ENCODE measurements at places on chromosomes 12 and 14.

DNA sequence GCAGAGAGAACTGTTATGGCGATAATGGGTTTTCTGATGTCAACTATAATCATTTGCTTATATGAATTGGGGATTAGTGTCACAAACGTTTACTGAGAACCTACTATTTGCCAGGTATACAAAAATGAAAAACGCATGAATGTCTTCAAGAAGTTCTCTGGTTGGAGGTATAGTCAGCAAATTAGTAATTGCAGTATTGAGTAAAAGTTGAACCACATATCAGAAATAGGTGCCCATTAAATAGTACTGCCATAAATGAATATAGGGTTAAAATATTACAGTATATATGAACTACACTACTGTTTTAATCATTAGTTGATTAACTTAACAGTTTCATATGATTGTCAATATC, 60.0 kb downstream of the PTPRB start:
- DNase-seq: no peak

DNA sequence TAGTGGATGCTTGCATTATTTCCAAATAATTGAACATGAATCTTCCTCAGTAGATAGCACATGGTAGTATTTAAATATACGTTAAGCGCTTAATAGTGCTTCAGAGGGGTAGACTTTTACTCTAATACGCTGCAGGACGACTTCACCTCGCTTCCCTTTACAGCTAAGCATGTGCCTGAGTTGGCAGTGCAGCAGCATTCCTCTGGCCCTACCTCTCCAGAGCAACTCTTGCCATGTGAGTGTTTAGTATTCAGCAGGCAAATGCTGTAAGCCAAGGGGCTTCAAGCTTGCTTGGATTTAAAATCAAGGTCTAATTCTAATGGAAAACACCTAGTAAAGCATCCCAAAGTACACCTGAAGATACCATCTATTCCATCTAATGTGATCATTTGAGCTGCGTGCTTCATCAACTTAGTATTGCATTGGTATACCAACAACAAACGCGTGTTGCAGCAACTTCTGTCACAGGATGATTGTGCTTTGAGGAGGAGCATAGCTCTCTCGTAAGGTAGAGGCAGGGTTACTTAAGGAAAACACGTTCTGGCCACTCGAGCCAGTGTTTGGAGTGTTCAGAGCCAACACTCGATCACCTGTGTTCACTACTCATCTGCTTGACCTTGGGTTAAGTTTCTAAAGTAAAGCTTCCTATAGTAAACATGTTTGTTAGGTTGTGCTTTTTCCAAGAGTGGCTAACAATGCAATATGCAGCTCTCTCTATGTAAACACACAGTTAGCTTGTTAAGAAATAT, 60.6 kb downstream of the PIWIL1 start:
- no peak for DNase-seq

DNA sequence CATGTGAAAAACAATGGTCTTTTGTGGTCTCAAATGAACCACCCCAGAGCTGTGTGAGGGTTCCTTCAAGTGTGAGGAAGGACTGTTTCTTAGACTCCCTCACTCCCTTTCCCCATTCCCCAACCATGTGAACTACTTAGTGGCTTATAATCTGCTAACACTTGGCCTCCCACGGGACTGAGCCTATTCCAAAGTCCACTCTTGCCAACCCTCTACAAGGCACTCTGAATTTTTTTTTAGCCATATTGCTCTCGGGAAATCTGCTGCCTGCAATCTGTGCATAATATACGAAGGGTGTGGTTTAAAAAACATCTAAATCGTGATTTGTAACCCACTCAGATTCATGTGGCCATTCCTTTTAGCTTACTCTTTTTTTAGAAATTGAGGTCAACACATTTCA, 2.6 kb downstream of the SVOP start:
- DNase-seq: no peak

- no peak for DNase-seq
Measured at GRCh38 chr14:94113490-94113889, 3.0 kb downstream of the IFI27 start.

DNA sequence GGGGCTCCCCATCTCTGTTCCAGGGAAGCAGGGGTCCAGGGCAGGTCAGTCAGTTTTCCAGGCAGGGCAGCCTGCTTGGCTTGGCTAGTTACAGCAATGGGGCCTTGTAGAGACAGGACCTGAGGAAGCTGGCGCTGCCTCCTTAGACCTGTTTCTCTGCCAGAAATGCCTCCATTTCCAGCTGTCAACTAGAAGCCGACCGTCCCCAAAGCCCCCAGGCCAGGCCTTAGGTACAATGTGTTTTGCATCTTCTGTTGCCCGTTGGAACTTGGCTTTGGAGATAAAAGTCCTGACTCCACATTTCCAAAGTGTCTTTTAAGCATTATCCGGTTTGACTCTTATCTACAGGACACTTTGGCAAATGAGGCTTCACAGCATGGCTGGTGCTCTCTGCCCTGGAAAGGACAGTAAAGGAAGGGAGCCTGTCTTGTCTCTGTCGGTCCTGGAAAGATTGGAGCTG, 42.6 kb downstream of the KRT80 start:
- DNase-seq: no peak

DNA sequence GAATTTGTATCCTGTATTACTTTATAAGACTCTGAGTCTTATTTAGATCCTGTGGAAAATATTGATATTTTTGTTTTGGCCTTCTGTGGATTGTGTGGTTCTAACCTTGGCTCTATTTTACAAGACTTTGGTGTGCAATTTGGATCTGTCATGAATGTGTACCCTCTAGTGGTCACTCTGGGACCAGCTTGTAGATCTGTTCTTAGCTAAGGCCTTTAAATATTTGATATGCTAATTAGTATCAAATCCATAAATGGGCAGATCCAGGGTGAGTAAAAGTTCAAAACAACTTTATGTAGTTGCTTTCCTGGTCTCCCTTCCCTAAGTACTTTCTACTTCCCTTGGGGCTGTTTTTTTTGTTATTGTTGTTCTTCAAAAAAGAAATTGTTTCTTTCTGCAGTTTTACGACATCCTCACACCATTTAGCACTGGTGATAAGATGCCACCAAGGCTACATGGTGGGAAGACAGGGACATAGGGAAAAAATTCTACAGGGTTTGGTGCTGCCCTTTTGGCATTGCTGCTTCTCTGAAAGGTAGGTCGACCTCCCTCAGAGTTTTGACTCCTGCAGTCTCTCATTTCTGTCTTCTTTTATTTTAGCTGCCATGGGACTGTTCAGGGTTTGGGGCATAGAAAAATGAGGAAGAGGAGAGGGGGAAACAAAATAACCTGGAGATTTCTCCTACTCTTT, 238.5 kb downstream of the GPHN start:
- DNase-seq: no peak

- DNase-seq: no peak
Measured at GRCh38 chr12:115574826-115575225, 702.7 kb downstream of the MED13L start.

DNA sequence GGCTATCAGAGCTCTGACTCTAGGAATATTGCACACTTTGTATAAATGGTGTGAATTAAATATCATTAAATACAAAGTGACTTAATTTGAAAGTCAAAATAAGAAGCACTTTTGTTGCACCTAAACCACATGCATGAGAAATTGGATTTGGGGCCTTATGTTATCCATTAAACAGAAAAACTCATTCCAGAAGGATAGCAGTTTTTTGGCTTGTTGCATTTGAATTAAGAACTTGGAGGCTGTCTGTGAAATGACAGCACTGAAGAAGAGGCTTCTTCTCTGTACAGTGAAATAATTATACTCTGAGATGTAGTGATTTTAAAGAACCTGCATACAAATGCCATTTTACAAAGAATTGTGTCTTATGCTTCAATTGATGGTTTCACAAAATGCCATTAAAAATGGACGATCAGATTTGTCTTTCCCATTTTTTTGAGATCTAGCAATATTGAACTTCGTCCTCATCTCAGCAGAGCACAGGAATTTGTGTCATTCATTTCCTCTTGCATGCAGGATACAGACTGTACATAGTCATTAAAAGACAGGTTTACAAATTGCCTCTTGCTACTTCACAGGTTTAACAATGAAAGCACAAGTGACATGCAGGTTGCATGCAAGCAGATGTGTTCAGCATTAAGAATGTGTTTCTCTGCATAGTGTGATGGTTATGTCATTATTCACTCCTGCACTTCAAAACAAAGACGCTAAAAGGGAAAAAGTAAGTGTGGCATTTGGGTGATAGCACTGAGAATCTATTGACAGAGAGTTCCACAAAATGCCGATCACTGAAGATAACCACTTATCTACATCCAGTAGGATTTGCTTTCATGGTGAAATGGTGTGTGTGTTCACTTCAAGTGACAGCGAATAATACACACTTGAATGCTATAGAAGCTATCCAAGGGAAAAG, 35.9 kb upstream of the PYGL start:
- DNase-seq: no peak

GRCh38 chr12:2294651-2295475, 242.1 kb downstream of the CACNA1C start:
- DNase-seq: no peak

GRCh38 chr14:37150414-37150813, 22.0 kb downstream of the SLC25A21 start:
- DNase-seq: no peak

DNA sequence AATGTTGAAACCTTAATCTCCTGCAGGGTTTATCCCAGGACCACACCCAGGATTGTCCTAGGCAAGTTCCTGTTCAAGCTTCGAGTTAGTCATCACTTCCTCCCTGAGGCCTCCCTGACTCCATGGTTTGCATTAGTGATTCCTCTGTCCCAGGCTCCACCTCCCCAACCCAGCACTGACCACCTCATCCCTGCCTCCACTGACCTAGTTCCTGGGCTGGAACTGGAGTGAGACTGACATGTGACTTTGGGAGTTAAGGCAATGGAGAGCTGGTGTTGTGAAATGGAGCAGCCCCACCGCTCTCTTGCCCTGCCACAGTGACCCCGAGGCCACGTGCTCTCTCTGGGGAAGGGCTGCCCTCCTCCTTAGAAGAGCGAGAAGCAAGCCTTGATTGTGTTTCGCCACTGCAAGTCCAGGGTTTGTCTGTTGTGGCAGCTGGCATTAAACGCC, 15.8 kb upstream of the DTX1 start:
- peak; percentile 21 for DNase-seq

GRCh38 chr14:97453991-97454390, 656.8 kb downstream of the VRK1 start:
- DNase-seq: no peak
